Activated CD8-positive, alpha-beta T cell treated with anti-CD3 and anti-CD28 coated beads for 36 hours (primary cell): ENCODE measurements at places on chromosomes 2 and 18.

- DNase-seq, result no peak
Observed at GRCh38 chr2:151336863-151337371, 20.5 kb upstream of the TNFAIP6 start.

- DNase-seq, result no peak
Observed at GRCh38 chr2:16006537-16007166, 66.3 kb downstream of the MYCN start.

GRCh38 chr2:136239079-136239685, 121.2 kb upstream of the CXCR4 start:
- DNase-seq, result no peak

DNA sequence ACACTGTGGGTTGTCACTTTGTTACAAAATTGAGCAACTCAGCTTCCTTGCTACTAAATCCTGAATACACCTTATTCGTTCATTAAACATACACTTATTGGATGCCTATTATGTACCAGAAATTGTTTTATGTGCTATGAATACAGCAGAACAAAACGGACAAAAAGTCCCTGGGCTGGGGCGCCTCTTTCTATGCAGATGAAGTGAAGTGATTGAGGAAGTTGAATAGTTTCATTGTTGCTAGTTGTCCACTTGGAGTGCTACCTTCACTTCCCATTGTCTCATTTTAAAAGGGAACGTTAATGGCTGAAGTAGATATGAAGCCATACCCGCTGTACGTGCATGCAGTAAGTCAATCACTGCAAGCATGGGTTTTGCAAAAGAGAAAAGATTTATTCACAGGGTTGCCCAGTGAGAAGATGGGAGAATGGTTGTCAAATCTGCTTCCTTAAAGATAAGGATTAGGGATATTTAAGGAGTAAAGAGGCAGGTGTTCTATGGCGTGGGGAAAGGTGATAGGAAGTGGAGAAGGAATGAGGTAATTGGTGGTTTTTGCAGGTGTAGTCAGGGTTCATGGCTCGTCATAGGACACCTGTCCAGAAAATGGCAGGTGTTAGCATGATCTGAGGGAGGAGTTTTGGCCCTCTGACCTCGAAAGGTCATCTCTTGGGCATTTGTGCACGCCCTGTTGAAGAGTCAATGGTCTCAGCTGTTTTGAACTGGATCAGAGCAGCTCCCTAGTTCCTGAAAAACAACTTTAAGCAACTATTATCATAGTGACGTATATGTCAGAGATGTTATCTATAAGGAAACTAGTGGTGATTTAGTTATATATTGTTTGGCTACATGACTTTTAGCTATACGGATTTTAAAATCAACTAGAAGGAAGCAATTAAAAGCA, 23.5 kb downstream of the TRPM8 start:
- no peak for DNase-seq

GRCh38 chr2:119049968-119050704, 108.1 kb downstream of the MARCO start:
- DNase-seq, result peak; percentile 36

DNA sequence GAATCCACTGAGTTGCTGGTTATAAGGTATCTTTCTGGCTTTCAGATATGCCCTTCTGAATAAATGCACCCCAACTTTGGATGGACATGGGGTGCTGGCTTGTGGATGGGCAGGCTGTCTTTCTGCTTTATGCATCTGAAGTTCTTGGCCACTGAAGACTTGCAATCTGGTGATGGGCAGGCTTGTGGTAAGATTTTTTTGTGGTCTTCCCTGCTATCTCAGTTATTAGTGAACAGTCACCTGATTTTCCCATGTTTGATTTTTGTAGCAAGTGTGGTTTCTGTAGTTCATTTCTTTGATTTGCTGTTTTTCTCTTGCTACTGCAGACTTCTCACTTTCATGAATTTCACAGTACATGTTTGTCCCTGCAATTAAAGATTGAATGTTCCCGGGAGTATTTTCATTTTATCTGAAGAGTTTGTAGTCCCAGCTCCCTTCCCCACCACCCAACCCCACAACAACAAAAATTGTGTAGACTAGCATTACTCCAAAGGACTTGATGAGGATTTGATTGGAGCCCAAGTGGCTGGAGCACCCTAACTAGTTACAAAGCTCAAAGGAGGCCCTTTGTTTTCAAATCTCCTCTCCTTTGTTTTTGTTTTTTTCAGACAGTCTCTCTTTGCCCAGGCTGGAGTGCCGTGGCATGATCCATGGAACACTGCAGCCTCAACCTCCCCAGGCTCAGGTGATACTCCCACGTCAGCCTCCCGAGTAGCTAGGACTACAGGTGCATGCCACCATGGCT, 63.6 kb upstream of the MGAT5 start:
- no peak for DNase-seq
